Tibial artery (tissue), 4 donors: ENCODE measurements at places on chromosomes 6 and 20.

DNA sequence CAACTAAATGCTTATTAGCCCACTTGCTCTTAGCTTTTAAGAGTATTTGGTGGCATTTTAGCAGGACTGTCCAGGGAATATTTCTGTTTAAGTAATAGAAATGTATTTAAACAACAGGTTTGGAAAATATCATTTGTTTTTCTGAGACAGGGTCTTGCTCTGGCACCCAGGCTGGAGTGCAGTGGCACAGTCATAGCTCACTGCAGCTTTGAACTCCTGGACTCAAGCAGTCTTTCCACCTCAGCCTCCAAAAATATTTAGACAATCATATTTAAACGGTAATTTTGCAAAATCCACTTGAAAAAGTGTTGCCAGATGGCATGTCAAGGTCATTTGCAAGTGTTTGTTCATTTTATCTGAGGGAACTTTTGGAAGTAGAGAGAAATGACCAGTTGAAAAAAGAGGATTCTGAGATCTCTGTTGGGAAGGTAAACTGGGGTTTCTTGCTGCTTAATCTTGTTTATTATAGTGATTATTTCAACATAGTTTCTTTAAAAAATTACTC, 25.0 kb downstream of the AKAP7 start:
- H3K4me1 ChIP-seq, result no peaks in the 10 kb centered on the region

- H3K27ac ChIP-seq, result no peak overlapping the region
- H3K36me3 ChIP-seq, result no peaks in the 10 kb centered on the region
- no peaks in the 10 kb centered on the region for H3K4me1 ChIP-seq
- no peak for DNase-seq
- H3K4me3 ChIP-seq, result no peak overlapping the region
Observed at GRCh38 chr6:126976253-126976797, 142.1 kb upstream of the RSPO3 start.

DNA sequence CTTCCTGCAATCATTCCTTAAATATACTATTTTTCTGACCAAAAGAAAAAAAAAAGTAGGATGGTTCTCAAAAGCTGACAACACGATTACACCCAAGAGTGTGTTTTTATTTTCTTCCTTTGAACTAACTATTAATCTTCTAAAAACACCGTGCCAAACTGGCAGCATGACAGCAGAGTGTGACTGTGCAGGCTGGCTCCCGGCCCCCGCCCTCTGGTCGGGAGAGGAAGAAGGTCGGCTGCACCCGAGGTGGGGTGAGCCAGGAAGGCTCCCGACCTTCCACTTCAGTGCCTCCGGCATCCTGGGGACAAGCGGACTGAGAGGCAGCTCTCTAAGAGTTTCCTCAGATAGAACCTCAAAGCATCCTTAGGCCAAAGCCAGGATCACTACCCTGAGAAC, 29.2 kb downstream of the SLC22A23 start:
- no peak overlapping the region for H3K27ac ChIP-seq
- no peak overlapping the region for H3K4me3 ChIP-seq
- no peak for DNase-seq
- H3K4me1 ChIP-seq, result no peaks in the 10 kb centered on the region
- peaks cover 9% of the 10 kb centered on the region for H3K27me3 ChIP-seq

DNA sequence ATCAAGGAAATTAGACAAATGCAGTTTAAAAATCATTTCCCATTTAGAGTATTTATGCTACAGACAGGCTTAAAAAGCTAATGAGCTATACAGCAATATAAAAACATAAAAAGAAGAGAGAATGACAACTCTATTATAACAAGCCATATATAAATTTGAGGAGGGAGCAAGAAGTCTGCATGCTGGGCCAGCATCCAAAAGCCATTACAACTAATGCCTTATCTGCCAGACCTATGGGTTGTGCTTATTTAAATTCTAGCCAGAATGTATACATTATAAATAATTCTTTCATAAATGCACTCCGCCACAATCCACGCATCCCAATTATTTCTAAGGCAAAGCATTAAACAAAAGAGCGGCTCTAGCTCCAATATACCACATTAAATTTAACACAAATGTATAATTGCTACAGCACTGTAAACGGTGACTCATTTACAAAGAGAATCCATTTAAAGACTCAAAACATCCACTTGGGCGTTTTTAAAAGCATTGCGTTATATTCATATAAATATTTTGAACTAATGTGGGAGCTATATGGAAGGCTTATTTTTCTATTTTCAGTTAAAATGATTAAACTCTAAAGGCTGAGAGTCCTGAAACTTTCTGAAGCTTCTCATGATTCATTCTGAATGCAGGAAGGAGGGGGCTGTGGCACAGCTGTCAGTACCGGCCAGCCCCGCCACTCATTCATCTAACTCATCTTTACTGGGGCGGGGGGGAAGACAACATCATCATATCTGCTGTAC, 37.7 kb upstream of the RAB22A start:
- DNase-seq, result no peak
- H3K27ac ChIP-seq, result no peak overlapping the region
- H3K27me3 ChIP-seq, result no peaks in the 10 kb centered on the region
- peaks cover 40% of the 10 kb centered on the region for H3K36me3 ChIP-seq
- H3K4me3 ChIP-seq, result no peak overlapping the region

- no peaks in the 10 kb centered on the region for H3K36me3 ChIP-seq
- H3K4me1 ChIP-seq, result no peaks in the 10 kb centered on the region
- no peaks in the 10 kb centered on the region for H3K27me3 ChIP-seq
- H3K27ac ChIP-seq, result no peak overlapping the region
- H3K4me3 ChIP-seq, result no peak overlapping the region
- no peak for DNase-seq
Observed at GRCh38 chr6:40912158-40912946, 126.7 kb downstream of the UNC5CL start.

DNA sequence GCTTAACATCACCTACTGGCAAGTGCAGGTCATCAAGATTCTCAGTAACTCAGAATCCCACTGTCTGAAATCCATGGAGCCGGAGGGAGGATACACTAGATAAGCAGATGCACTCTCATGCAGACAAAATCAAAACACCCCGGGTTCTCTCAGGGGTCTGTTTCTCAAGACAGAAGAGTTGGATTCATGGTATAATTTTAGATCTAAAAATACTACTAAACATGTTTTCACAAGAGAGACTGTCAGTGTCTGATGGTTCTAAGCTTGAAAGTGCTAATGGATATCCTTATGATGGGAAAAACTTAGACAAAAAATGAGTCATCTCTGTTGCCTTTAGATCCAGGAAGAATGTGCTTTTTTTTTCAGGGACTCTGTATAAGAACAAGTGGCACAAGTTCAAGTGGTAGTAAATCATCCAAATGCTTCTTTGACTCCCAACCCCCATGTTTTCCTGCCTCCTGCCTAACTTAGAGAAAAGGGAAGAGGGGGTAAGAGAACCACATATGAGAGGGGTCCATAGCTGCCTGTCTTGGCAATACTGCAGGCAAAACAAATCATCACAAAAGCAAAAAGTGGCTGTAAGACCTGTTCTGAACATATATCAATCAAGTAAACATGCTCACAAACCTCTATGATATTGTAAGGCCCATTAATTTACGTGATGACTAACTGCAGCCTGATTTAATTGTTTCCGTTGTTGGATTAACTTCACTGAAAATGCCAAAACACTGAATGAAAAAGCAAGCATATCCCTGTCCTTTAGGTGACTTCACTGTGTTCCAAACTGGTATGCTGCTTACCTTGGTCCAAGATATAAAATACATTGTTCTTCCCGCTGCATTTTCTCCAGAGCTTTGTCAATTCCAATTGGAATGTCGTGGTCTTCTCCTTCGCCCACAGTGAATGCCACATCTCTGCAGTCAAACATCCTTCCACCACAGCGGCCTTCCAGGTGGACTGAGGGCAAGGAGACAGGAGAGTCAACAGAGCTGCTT, 84.0 kb upstream of the TULP1 start:
- H3K27ac ChIP-seq, result peak overlapping the region; percentile 88
- peaks cover 50% of the 10 kb centered on the region for H3K36me3 ChIP-seq
- no peak for DNase-seq
- H3K4me3 ChIP-seq, result no peak overlapping the region
